SW480 (cell line): ENCODE measurements at places on chromosomes 4 and X.

GRCh38 chr4:130510661-130511060, 1414.7 kb downstream of the C4orf33 start:
- DNase-seq = no peak

DNA sequence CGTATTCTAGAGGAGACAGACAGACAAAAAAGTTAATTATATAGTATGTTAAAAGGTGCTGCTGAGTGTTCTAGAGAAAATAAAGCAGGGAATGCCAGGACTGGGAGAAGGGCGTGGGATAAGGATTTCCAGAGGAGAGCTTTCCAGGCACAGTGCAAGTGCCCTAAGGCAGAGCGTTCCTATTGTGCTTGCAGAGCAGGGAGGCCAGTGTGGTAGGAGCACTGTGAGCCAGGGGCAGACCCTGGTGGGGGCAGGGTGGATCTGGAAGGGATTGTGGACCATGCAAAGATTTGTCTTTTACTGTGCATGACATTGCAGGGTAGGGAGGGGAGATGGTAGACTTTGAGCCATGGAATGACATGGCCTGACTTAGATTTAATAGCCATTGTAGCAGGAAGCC, 25.8 kb downstream of the EXOC1 start:
- no peak for DNase-seq

- peak; percentile 5 for DNase-seq
Observed at GRCh38 chr4:36394352-36394903, 113.0 kb downstream of the DTHD1 start.

DNA sequence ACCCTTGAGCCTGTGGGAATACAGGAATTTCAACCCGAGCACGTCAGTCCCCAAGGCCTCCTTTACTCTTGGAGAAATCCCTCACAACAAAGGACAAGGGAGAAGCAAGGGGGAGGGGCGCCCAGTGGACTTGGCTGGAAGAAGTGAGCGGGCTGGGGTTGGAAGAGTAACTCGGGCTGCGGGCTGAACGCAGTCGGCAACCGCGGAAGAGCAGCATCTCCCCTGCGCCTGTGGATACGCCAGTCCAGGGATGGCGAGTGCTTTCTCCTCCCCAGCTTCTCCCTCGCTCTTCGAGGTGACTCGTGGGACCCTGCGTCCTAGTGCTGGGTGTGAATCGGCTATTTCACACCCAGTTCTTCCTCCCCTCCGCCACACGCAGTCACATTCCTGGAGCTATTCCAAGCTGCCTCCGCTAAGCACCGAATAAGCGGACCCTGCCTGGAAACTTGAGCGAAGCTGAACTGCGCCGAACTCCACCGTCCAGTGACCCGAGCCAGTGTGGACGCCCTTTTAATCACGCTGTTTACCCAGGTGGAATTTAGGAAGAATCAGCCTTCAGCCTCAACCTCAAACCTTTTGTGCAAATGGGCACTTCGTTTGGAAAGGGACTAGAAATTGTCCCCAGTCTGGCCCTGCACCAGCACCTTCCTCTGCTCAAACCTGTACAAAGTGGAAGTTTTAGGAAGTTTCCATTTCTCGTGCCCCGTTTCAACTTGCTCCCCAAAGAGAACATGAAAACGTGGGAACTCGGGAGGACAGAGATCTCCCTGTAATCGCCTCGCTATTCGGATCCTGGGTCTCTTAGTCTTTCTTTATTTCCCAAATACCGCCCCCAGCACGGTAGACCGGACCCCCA, 64.3 kb upstream of the WDR17 start:
- no peak for DNase-seq

- no peak for DNase-seq
Observed at GRCh38 chr4:46975812-46976553, 17.4 kb downstream of the GABRA4 start.
